ENCODE measurements at places on chromosomes 12 and 14.
A peak's percentile ranks its signal among the peaks of the same experiment; 100 is the strongest.

DNA sequence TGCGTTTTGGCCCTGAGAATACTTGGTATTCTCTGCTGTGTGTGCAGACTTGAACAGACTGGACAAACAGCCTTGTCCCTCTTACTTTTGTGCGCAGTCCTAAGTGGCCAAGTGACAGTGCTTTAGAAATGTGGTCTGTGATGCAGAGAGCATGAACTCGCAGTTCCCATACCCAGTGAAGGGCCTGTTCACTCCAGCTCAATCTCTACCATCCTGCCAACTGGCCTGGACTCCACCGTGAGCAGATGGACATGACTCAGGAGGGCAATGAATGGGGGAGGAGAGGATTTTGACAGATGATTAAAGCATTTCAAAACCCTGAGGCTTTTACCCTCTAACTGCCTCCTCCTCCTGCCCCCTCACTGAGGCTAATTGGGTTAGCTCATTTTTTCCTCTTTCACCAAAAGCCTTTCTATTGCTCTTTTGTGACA lies 62.5 kb upstream of the PYGL start:
- DNase-seq, result peak; percentile 70

GRCh38 chr12:52091869-52092268 lies 12.4 kb downstream of the SMIM41 start:
- DNase-seq, result no peak

DNA sequence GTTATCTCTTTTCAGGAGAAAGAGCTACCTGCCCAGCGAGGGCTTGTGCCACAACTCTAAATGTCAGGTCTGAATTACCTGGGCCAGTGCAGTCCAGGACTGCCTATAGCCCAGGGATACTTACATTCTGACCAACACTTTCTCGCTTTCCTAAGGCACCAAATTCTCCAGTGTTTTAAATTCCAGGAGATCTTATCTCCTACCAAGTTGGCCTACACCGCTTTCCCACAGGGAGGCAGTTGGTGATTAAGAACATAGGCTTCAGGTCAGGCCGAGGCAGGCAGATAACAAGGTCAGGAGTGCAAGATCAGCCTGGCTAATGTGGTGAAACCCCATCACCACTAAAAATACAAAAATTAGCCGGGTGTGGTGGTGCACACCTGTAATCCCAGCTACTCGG lies 41.1 kb downstream of the RPS29 start:
- DNase-seq, result no peak

DNA sequence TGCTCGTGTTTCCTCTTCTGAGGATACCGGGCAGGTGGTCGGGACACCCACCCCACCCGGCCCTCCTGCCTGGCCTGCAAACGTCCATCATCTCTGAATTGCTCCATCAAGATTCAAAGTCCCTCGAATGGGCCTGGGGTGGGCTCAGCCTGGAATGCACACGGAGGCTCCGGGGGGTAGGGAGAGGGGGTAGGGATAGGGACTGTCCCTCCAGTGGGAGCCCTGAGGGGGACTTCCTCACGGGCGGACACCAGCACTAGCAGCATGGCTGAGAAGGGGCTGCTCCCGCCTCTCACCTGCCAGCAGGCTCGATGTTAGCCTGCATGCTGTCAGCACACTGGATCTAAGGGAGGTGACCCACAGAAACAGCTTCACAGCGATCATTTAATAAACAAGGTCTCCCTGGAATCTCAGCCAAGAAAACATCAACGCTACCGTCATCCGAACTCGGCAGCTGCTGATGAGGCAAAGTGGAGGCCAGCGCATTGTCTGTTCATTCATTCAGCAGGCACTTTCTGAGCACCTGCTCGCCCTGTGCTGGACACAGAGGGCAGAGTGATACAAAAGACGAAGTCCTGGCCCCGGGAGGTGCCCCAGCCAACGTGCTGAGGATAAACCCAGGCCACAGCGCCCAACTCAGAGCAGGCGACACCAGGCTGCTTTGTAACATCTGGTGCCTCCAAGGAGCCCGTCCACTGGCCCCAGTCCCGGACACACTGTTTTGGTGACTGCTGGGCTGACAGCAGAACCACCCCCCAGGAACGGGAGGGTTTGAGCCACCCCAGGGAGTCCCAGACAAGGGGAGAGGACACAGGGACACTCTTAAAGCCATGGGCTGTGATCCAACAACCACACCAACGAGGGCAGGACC lies 6.3 kb downstream of the TMEM179 start:
- DNase-seq, result no peak

DNA sequence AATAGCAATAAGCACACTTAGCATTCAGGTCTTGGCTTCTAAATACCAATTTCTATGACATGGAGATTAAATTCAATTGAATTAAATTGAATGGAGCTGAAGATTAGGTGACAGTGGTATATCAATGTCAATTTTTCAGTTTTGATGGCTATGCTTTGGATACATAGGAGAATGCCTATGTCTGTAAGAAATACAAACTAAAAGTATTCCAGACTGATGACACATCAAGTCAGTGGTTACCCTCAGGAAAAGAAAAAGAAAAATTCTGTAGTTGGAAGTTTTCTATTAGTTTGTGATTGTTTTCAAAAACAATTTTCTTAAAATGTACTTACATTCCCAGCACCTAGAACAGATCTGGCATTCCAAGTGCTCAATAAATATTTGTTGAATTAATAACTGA lies 4.9 kb upstream of the DCAF4 start:
- no peak for DNase-seq

- peak; percentile 16 for DNase-seq
Measured at GRCh38 chr14:85336817-85337216, 193.1 kb upstream of the FLRT2 start.

- DNase-seq, result peak; percentile 92
Measured at GRCh38 chr12:96198965-96199364, 4.8 kb downstream of the ELK3 start.

GRCh38 chr12:109358154-109358869 lies 10.6 kb downstream of the MYO1H start:
- no peak for DNase-seq

- DNase-seq, result no peak
Measured at GRCh38 chr14:22769369-22769768, 2.9 kb downstream of the OXA1L start.

DNA sequence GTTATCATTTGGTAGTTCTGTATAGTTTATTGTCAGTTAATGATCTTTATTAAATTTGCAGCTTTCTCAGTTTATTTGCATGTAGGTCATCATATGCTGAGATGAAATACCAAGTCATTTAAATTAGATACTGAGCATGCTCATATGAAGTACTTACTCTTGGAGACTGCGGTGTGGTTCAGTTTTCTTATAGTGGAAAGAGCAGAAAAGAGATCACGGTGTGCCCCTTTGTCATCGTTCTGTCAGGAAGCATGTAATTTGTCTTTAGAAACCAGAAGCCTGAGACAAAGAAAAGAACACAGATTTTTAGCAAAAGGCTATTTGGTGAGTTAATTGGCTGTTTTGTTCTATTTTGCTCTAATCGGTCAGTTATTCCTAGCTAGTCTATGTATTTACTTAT lies 75.6 kb downstream of the PLEKHA5 start:
- no peak for DNase-seq

DNA sequence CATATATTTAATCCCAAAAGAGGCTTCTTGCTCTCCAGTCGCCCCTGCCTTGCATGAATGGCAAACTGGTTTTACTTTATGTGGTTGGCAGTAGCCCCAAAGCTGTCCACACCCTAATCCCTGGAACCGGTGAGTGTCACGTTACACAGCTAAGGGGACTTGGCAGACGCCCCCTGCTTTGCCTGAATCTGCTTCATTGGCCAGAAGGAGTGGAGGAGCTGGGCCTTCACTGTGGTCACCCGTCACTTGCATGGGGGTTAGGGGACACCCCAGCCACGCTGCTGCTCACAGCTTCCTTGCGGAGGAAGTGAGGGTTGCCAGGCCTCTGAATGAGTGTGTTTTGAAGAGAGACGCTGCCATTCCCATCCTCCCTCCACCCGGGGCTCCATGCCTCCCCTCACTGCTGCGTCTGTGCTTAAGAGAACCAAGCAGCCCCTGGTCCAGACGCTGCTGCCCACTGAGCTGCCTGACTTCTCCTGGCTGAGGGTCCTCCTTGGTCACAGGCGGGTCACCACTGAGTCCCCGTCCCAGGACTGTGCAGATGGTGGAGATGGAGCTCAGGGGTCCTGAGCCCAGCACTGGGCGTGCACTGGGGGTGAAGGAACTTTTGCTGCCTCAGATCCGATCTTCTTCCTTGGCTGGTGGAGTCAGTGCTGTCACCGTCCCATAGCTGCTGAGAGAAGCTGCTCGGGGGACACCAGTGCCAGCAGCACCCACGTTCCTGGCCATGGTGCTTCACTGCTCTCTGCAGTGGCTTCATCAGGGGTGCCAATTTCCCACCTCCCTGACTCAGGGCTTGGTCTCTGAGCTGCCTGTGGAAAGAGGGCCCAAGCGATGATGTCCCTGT lies 39.8 kb downstream of the GALNT9 start:
- no peak for DNase-seq

- peak; percentile 16 for DNase-seq
Measured at GRCh38 chr12:71164568-71165197, 6.9 kb upstream of the TSPAN8 start.

DNA sequence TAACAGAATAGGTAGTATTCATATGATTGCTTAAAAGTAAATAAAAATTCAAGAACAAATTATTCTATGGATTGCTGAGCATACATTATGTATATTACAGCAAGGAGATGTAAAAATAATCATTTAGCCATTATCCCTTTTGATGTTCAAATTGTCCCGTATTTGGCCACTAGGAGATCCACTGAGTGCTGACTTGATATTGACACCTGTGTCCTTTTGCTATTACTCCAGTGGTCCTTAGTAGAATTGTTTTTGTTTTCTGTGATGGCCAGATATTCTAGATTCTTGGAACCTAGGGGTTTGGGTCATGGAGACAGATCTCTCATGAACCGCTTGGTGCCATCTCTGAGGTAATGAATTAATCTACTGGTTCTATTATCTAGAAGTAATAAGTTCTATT lies 16.8 kb downstream of the ERO1A start:
- DNase-seq, result no peak
